ENCODE measurements at places on chromosomes 6 and 20.
A peak's percentile ranks its signal among the peaks of the same experiment; 100 is the strongest.

- no peak for DNase-seq
Measured at GRCh38 chr6:137224799-137225198, 5.6 kb upstream of the IFNGR1 start.

- DNase-seq = no peak
Measured at GRCh38 chr6:32912951-32913350, 27.9 kb downstream of the HLA-DMB start.

GRCh38 chr20:23097636-23098580, 11.8 kb upstream of the CD93 start:
- no peak for DNase-seq

DNA sequence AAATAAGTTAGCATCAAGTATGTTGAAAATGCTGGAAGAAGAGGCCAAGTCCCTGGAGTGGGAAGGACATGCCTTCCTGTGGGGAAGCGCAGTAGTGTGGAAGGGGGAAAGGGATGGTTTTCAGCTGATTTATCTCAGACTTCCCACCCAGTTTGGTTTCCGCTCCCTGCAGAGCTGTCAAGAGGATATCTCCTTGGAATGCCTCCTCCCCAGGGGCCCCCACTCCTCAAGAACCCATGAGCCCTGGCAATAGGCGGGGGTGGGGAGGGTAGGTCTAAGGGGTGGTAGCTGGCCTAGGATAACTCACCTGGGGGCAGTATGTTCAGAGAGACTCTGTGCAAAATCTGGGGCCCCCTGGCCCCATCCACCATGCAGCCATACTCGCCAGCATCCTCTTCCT, 696 bp downstream of the TREML1 start:
- no peak for DNase-seq

GRCh38 chr6:45474376-45474775, 96.6 kb upstream of the SUPT3H start:
- DNase-seq = no peak

GRCh38 chr6:162179196-162179951, 548.2 kb downstream of the PRKN start:
- DNase-seq = no peak

- peak; percentile 10 for DNase-seq
Measured at GRCh38 chr20:32278199-32278643, 770 bp downstream of the KIF3B start.

DNA sequence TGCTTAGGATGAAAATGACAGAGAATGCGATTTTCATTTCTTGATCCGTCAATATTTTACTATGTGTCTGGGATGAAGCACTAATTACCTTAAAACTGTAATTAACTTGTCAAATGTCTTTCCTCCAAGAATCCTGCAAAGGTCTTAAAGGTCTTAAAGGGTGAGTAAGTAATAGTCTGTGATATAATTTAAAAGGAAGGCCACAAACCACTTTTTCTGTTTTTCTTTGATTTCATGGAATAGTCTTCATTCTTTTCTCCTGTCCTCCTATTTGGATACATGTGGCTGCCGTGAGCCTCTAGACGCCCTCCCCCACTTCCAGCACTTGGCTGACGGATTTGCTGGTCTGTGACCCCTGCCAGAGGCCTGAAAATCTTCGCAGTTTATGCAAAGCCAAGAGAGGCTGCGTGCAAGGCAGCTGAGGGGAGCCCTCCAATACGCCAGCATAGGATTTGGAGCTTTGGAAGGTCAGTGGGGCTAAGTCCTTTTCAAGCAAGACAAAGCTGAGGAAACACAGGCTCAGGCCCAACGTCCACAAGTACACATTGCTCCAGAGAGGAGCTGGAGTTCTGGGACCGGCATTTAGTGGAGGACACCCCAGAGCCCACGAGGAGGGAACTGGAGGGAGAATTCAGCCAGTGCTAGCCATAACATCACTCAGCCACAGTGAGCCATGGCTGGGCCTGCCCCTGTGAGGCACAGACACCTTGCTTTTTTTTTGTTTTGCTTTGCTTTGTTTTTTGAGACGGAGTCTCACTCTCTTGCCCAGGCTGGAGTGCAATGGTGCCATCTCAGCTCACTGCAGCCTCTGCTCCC, 382.6 kb downstream of the SMOC2 start:
- no peak for DNase-seq

DNA sequence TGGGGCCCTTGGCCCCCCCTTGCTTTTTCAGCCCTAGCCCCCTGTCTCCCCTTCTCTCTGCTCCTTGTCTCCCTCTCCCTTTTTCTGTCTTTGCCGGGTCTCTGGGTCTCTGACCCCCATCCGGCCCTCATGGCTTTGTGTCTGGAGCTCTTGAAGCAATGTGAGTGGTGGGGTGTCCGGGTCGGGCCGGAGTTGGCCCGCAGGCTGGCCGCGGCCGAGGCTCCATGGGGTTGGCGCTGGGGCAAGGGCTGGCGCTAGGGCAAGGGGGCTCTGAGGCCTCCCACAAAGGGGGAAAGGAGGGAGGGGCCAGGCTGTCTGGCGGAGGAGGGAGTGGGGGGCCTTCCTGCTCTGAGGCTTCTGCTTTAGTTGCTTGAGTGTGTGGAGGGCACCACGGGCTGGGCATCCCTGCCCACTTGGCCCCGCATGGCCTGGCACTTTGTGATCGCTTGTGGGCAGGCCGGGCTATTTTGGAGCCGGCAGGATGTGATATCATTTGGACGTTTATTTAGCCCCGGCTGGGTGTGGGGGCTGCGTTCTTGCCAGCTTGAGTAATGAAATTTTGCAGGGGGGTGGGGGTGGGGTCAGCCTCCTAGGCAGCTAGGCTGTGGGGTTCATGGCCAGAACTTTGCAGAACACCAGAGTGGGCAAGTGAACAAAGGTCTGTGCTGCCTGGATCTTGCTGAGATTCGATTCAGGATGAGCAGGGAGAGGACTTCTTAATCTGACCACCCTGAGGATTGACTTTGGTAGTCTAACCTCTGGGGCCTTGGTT, 78.7 kb upstream of the MYL9 start:
- DNase-seq = peak; percentile 83

DNA sequence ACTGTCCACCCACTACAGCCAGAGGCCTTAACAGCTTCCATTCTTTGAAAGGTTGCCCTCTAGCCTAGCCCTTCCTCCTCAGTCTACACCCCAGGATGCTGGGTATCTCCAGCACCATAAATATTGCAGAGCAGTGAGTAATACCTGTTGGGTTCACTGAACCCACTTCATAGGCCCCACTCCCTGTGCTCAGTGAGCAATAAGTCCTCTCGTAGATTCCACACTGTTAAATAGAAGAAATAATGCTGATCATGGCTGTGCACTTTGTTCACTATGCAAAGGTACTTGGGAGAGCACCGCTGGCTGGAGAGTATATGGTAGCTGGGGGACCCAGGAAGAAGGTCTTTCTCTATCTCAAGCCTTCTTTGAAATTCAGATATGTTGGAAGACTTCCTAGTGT, 87.3 kb downstream of the RSPH3 start:
- DNase-seq = no peak

DNA sequence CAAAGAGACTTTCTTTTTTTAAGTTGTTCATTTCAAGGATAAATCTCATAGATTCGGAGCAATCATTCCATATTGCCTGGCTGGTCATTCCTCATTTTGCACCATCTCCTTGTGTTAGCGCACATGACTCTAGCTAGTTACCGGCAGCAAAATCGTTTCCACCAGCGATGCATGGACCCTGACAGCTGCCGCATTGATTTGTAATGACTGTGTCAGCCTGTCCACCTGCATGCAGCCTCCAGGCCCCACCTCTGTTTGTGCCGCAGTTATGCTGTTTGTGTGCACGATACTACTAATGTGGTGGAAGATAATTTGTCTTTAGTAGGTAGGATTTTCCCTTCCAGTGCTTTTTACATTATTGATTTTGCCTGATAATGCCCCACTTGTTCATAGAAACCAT, 164.0 kb downstream of the TBC1D7 start:
- no peak for DNase-seq

GRCh38 chr6:95768539-95768938, 191.2 kb downstream of the MANEA start:
- no peak for DNase-seq

DNA sequence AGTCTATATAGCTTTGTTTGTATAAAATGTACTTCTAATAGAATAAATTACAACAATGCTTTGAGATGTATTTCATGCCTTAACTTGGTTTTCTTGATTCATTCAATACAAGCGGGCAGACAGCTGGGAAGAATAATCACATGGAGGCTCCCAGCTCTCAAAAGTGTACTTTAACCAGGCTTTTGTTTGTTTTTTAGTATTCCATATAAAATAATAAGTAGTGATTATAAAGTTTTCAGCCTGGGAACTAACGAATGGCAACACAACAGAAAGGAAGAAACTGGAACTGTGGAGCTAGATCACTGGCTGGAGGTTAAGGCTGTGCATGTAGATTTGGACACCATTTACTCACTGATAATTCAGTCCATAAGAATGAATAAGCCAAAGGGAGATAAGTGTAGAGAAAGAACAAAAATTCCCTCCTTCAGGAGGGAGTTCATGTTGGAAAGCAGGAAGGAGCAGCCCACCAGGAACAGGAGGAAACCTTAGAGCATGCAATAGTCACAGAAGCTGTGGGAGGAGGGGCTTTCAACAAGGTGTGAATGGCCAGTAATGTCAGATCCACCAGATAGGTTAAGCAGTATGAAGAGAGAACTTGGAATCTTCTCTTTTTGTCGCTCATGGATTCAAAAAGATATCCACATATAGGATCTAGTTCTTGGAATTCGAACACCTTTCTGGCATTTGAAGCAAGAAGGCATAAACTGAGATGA, 41.2 kb upstream of the SLC35D3 start:
- DNase-seq = no peak

DNA sequence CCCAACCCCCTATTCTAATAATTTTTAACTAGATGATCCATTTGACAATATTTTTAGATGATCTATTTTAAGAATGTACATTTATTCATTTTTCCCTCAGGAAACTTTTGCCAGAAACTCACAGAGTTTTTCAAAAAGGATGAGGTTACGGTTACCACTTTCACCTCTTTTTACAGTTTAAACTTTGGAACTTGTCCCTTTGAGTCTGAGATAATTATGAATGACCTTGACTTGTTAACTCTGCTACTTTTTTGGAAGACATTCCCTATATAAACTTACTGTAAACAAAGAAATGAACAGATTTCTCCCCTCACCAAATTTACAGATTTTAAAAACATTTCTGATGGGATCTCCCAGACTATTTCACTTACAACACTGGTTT, 18.4 kb upstream of the BLOC1S5 start:
- no peak for DNase-seq

- no peak for DNase-seq
Measured at GRCh38 chr20:23445596-23446217, 6.2 kb downstream of the CSTL1 start.

DNA sequence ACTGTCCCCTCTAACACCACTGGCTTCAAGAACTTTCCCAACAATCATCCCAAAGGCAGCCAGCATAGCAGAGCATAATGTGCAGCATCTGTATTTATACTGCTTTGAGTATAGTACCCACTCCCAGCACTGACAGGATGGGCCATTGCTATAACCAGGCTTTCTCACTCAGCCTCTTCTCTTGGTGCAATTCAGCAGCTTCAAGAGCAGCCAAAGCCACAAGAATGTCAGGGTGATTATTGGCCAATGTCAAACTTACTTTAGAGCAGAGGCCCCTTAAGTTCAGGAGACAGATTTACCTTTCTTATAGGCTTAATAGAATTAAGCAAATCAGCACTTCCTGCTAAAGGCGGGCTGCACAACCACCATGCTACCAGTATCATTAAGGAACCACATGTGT, 232.4 kb upstream of the RSPO3 start:
- no peak for DNase-seq

- no peak for DNase-seq
Measured at GRCh38 chr6:12476484-12476883, 186.3 kb downstream of the EDN1 start.
